Fibroblast of the aortic adventitia (primary cell): ENCODE measurements at places on chromosomes 12 and 14. TPM values are rescaled to one million over a fixed set of nuclear protein-coding genes. Genes with fewer than 3 reads are reported as not detected.

CREBL2 gene
- total RNA-seq: 44.6 and 49.9 TPM in 2 replicates

ARHGAP5 gene
- 81.6 and 85.4 TPM in 2 replicates for total RNA-seq

HOXC5 gene
- total RNA-seq: 0.18 and 1.8 TPM in 2 replicates

CLEC4D gene
- total RNA-seq: not detected in 2 replicates

TPPP2 gene
- total RNA-seq: not detected in 2 replicates

RNF212B gene
- total RNA-seq: not detected in 2 replicates

CLEC2B gene
- 16.5 and 58.1 TPM in 2 replicates for total RNA-seq

ALDH6A1 gene
- 23.4 and 27.0 TPM in 2 replicates for total RNA-seq

REP15 gene
- total RNA-seq: 1.1 and 3.5 TPM in 2 replicates

KRT83 gene
- total RNA-seq: not detected in 2 replicates

FAM186B gene
- total RNA-seq: 0.45 and 2.7 TPM in 2 replicates

MORN3 gene
- total RNA-seq: 0.63 and 3.8 TPM in 2 replicates

LRRC9 gene
- not detected in 2 replicates for total RNA-seq

POTEG gene
- total RNA-seq: not detected in 2 replicates

BDKRB2 gene
- total RNA-seq: 7.4 and 23.1 TPM in 2 replicates

GUCY2C gene
- not detected in 2 replicates for total RNA-seq

GRIP1 gene
- 0.90 and 4.4 TPM in 2 replicates for total RNA-seq

TRPV4 gene
- total RNA-seq: 0.25 and 2.1 TPM in 2 replicates

CMTM5 gene
- total RNA-seq: 0.49 TPM in 1 of 2 replicates, not detected in the other

TSFM gene
- total RNA-seq: 16.2 and 19.9 TPM in 2 replicates

TMPRSS12 gene
- total RNA-seq: not detected in 2 replicates

LYZ gene
- total RNA-seq: not detected in 2 replicates

SLC2A14 gene
- total RNA-seq: not detected in 2 replicates

KLHDC1 gene
- total RNA-seq: 4.9 and 12.8 TPM in 2 replicates

LETMD1 gene
- 30.5 and 40.6 TPM in 2 replicates for total RNA-seq

KLRD1 gene
- total RNA-seq: 0.16 and 0.45 TPM in 2 replicates

TMX1 gene
- total RNA-seq: 48.5 and 66.0 TPM in 2 replicates

P2RX2 gene
- not detected in 2 replicates for total RNA-seq

CEBPE gene
- not detected in 2 replicates for total RNA-seq

EFS gene
- total RNA-seq: 4.6 and 10.8 TPM in 2 replicates

KCNH3 gene
- 0.08 and 0.18 TPM in 2 replicates for total RNA-seq

SPIC gene
- not detected in 2 replicates for total RNA-seq

TBX5 gene
- 1.3 TPM in 1 of 2 replicates, not detected in the other for total RNA-seq

AKAP3 gene
- total RNA-seq: 0.81 and 4.9 TPM in 2 replicates

CCDC38 gene
- not detected in 2 replicates for total RNA-seq

DPPA3 gene
- not detected in 2 replicates for total RNA-seq

TTC9 gene
- 0.16 and 0.45 TPM in 2 replicates for total RNA-seq

COPS7A gene
- 71.1 and 86.0 TPM in 2 replicates for total RNA-seq

NEDD1 gene
- total RNA-seq: 13.7 and 45.4 TPM in 2 replicates
